ENCODE measurements at places on chromosomes 12 and 14.

DNA sequence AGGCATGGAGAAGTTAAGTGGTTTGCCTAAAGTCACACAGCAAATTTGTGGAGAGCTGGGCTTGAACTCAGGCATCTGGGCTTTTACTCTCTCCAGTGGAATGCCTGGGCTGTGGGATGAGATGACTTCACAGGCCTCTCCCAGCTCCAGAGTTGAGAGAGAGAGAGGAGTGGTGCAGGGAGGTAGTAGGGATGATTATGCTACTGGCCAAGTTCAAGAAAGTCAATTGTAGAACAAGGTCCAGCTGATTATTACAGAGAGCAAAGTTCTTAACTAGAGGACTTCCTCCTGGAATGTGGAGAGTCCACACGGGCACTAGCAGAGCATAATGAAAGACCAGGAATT lies 769 bp upstream of the EMP1 start:
- no peak for DNase-seq

DNA sequence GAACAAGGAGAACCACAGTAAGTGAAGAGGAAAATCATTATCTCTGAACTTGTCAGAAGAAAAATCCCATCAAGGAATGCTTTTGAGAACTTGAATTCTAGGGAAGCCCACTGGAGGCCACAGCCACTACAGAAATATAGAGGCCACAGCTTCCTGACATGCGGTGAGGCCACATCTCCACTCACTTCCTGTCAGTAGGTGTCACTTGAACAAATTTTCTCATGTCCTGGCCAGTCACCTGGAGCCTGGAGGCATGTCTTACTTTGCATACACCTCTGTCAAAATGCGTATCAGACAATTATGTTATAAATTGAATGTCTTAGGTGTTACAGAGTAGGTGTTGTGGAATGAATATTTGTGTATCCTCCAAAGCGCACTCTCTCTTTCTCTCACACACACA lies 370.3 kb downstream of the DAD1 start:
- no peak for DNase-seq

- no peak for DNase-seq
These were observed 45.6 kb downstream of the FANCM start for GRCh38 chr14:45181329-45181728.

GRCh38 chr12:109557805-109558204 lies 15.5 kb downstream of the MMAB start:
- DNase-seq = no peak

GRCh38 chr14:89123215-89123614 lies 293.8 kb downstream of the FOXN3 start:
- no peak for DNase-seq
